ENCODE measurements at places on chromosomes 3 and 15.
A peak's percentile ranks its signal among the peaks of the same experiment; 100 is the strongest.

- DNase-seq = no peak
Measured at GRCh38 chr3:142366434-142366833, 81.4 kb downstream of the XRN1 start.

DNA sequence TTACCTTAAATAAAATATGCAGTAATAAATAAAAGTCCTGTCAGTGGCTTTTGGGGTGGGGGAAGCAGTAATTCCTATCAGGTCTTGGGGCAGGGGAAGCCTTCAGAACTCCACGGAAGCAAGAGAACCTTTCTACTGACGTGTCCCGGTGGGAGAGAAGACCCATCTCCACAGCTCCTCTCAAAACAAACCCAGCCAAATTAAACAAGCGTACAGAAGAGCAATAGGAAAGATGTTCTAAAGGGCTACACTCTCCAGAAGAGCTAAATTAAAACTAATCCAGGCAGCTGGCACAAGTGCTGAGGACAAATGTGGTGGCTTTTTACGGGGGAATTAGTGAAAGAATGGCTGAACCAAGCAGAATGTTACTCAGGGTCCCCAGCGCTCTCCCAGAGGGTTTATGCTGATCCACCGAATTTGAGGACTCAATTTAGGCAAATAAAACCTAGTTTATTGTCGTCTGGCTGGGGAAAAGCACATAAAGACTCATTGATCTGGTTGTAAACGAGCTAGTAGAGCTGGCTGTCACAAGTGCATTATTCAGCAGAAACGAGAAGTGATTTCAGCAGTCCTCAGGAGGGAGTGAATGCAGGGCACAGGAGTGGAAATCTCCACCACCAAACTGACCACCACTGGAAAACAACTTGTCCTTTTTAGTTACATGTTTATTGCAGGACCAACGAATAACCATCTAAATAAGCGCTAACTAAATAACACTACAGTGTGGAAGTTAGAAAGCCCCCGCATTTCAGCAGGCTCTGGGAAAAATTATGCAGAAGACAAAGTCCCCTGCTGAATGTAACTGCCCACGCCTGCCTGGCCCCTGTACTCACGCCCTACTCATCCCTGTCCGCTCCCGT, 13.5 kb downstream of the BFSP2 start:
- DNase-seq = peak; percentile 30

GRCh38 chr3:41612853-41613252, 349.1 kb downstream of the ULK4 start:
- no peak for DNase-seq

GRCh38 chr3:58496206-58496857, 4.4 kb downstream of the KCTD6 start:
- no peak for DNase-seq

- peak; percentile 47 for DNase-seq
Measured at GRCh38 chr15:69666441-69666882, 213.8 kb downstream of the RPLP1 start.

GRCh38 chr3:188299708-188300107, 145.8 kb downstream of the LPP start:
- DNase-seq = no peak

GRCh38 chr3:47455806-47456452, 19.8 kb downstream of the SCAP start:
- DNase-seq = no peak

- DNase-seq = peak; percentile 34
Measured at GRCh38 chr3:146326875-146327543, 76.1 kb upstream of the PLSCR4 start.

- DNase-seq = no peak
Measured at GRCh38 chr15:75033809-75034208, 10.4 kb downstream of the PPCDC start.

DNA sequence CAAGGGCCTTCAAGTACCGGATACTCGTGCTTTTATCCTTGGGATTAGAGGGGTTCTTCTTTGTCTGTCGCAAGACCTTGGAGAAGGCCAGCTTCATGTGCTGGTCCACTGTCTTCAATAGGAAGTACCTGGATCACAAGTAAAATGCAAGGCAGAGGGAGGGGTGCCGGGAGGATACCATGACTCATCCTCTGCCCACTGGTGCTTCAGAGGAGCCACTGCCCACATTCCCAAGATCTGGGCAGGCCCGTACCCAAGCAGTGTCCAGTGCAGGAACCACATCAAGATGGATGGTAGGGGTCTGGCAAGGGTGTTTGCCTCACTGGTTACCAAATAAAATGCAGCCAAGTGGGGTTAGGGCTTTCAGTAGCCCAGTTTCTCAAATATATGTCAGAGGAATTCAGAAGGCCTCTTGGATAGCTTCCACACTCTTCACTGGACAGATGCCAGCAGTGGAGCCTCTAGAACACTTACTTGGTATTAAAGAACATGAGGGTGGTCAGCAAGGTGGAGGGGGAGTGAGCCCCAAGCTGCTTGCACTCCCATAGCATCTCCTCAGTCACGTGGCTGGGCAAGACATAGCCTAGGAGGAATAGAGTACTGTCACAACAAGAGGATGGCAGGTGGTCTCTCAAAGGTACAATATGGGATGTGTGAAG, 3.6 kb upstream of the IMPDH2 start:
- DNase-seq = no peak

- no peak for DNase-seq
Measured at GRCh38 chr15:94666553-94666952, 435.2 kb downstream of the MCTP2 start.

- DNase-seq = peak; percentile 98
Measured at GRCh38 chr3:197711973-197712707, 24.6 kb downstream of the RUBCN start.

DNA sequence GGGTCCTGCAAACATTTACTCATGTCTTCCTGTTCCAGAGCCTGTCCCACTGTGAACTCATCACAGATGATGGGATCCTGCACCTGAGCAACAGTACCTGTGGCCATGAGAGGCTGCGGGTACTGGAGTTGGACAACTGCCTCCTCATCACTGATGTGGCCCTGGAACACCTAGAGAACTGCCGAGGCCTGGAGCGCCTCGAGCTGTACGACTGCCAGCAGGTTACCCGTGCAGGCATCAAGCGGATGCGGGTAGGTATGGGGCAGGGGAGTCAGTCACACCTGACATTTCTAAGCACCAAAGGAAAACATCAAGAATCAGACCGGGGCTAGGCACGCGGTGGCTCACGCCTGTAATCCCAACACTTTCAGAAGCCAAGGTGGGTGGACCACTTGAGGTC, 56.3 kb downstream of the UBP1 start:
- DNase-seq = no peak

GRCh38 chr15:96402403-96402802, 71.9 kb downstream of the NR2F2 start:
- DNase-seq = no peak

GRCh38 chr15:63749330-63749942, 84.3 kb downstream of the HERC1 start:
- no peak for DNase-seq

DNA sequence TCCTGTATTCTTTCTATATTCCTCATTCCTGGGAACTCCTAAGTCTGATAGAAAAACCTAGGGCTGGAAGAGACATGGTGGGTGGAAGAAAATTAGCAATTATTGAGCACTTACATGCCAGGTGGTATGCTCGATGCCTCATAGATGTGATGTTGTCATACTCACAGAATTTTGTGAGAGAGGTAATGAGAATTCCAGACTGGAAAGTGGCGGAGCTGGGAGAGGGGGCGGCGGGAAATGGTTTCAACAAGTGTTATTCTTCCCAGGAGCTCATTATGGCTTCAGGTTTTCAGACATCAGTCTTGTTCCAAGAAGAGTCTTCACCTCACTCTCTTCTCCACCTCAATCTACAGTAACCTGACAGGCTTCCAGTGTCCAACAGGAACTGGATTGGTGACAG, 16.2 kb downstream of the TIMP4 start:
- no peak for DNase-seq

DNA sequence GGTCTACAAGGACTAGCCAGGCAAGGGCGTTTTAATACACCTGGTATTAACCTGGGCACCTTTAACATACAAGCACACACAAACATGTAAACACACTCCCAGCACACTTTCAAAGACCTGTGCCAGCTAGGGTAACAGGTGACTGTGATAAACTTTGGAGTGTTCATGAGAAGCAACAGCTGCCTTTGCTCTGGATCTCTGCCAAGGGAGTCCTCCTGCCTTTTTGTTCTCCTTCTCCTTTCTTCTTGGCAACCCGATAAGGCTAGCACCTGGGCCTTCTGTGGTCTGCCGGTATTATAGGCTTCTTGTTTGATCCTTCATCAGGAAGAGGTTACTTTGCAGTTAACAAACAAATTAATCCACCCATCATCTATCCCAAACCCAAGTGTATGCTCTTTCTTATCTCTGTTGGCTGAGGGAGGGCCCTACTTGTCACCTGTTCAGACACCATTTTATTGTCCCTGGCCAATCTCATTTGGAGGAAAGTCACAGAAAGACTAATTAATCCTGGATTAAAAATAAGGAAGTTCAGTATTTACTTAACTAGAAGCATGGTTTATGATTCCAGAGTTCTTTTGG, at the start of gene RETNLB:
Gene RETNLB, minus strand, starts transcription at position 7 of the 579 bp plus-strand sequence. CDS start 225 bp downstream, outside the sequence.
- DNase-seq = no peak

GRCh38 chr3:78139166-78139565, 1099.3 kb downstream of the ROBO2 start:
- DNase-seq = no peak

GRCh38 chr3:9147215-9147895, 102.1 kb downstream of the SRGAP3 start:
- no peak for DNase-seq

DNA sequence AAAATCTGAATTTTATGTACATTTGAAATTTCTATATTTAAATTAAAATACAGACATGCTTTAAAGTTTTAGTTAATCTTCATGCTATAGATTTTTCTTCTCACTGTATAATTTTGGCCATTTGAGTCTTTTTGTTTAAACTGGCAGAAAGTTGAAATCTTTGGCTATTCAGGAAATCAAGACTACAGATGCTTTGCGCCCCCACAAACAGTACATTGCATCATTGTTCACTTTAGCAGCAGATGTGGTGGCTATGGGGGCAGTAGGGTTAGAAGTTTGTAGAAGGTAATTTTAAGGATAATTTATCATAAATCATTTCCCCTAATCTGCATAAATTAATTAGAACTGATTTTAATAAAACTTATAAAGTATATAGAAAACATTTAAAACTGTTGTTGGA, 20.9 kb downstream of the SPPL2A start:
- DNase-seq = no peak

DNA sequence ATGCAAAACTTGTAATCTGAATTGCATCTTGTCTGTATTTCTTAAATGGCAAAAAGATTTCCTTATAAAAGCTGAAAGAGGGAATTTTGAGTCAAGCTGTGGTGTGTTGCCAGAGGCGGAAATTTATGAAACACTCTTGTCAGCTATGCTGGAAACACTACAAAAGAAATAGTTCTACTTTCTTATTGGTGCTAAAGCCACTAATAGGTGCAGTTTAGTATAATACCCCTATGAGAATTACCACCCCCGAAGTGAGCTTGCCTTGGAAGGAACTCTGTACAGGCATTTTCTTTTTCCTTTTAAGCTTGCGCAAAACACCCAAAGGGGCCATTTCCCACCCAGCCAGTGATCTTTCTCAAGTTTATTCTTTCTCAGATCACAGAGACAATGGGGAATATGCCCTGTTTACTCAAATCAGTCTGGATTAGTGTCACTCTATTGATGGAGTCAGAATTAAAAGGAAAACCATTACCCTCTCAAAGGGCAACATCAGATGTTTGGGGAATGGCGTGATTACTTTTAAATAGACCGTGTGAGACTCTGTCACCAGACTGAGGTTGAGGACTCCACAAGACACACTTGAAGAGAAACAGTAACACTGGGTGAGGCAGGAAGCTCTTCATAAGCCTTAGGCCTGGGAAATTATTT, 166.0 kb downstream of the TP63 start:
- DNase-seq = no peak

DNA sequence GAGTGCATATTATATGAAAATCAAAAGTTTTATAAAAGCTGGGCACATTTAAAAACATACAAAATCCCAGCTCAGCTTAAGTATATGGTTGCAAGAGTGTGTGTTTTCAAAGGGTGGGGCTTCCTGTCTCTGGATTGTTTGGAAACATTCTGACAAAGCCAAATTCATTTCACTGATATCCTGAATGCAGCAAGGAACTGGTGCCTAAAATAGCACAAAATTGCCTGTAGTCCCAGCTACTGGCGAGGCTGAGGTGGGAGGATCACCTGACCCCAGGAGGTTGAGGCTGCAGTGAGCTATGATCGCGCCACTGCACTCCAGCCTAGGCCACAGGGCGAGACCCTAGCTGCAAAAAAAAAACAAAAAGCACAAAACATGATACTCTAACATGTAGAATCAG, 13.0 kb upstream of the TJP1 start:
- DNase-seq = no peak

GRCh38 chr3:84946240-84946639, 12.5 kb upstream of the CADM2 start:
- no peak for DNase-seq

- DNase-seq = peak; percentile 80
Measured at GRCh38 chr3:149507491-149508324, 33.2 kb downstream of the TM4SF4 start.

DNA sequence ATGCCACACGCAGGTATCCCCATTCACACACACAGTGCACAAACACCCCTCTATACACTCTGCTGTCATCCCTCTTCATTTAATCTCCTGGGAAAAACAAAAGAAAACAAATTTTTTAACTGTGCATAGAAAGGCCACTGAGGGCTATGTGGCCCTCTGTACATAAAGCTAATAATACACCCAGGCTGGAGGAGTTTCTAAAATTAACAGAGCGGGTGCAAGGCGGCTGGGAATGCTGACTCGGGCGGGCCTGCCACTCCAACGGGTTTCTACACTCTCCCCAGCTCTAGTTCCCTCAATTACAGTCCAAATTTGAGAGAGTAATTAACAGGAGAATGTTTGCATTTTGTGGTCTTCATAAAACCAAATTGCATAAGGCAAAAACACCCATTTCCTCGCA, 23.1 kb downstream of the HCN4 start:
- DNase-seq = no peak

DNA sequence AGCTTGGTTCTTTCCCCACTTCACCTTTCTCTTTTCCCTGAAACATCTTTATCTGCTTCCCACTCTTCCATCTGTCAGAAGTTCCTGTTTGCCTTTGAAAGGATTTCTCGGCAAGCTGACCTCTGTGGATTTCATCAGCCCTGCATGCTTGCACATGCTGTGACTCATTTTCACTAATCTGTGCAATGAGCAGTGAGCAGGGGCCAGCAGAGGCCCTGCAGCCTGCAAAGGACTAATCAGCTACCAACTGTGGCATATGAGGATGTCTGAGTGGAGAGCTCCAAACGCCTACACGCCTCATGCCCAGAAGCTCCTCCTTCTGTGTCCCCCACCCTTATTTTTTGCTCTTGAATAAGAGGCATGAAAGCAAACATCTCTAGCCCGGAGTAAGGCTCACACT, 333.0 kb upstream of the SEMA6D start:
- DNase-seq = peak; percentile 66

DNA sequence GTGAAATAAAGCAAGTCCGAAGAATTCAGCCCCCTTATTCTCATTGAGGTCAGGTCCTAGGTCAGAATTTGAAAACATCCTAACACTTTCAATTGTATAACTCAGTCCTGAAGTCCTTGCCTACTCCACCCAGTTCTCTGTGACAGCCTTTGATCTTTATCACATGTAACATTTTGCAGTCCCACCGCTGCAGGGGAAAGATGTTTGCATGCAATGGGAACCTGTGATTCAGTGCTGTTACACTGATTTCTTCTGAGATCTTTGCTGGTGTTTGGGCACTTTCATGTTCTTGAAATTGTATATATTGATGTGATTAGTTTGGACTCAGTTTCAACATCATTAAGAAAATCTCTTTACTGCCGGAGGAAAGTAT, 18.0 kb upstream of the SECISBP2L start:
- no peak for DNase-seq

- no peak for DNase-seq
Measured at GRCh38 chr3:9059489-9060400, 96.5 kb upstream of the RAD18 start.
